ENCODE measurements at places on chromosomes 4 and X. TPM values are rescaled to one million over a fixed set of nuclear protein-coding genes. Genes with fewer than 3 reads are reported as not detected.

Gene CSAG2
- not detected for total RNA-seq

Gene MAGED4
- 11.6 TPM for total RNA-seq

Gene TREX2
- total RNA-seq, result 1.7 TPM

Gene MED12
- total RNA-seq, result 13.0 TPM

Gene CSN1S1
- not detected for total RNA-seq

Gene GRSF1
- total RNA-seq, result 81.3 TPM

Gene CWH43
- total RNA-seq, result not detected

Gene FMR1NB
- total RNA-seq, result not detected
